ENCODE measurements at places on chromosomes 7 and 10.

- DNase-seq = no peak
Observed at GRCh38 chr7:129376778-129377700, 57.2 kb upstream of the STRIP2 start.

- DNase-seq = no peak
Observed at GRCh38 chr10:15719899-15720634, at the start of gene ITGA8. ITGA8 (minus strand) TSS chr10:15719922; CDS start chr10:15719771, 151 bp downstream.

- no peak for DNase-seq
Observed at GRCh38 chr10:69847458-69847857, 45.8 kb downstream of the COL13A1 start.

- DNase-seq = no peak
Observed at GRCh38 chr7:17917842-17918241, 22.5 kb downstream of the SNX13 start.

GRCh38 chr10:98403812-98404504 lies 11.0 kb downstream of the PYROXD2 start:
- no peak for DNase-seq

- no peak for DNase-seq
Observed at GRCh38 chr7:116802746-116803152, 59.6 kb upstream of the CAPZA2 start.

DNA sequence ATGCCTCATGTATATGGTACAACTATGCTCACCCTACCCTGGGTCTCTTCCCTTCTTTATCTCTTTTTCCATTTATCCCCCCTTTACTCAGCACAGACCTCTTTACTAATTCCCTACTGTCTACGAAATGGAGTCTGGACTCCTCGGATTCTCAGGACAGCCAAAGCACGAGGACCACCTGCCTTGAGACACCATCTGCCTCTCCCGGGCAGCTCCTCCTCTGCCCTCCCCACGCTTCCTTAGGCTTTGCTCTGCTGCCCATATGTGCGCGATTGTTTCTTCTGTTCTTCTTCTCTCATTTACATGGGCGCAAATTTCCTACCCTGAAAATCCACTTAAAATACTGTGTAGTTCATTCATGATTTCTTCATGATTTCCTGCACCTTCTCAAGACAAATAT lies 62.7 kb upstream of the STK17A start:
- DNase-seq = no peak

- DNase-seq = no peak
Observed at GRCh38 chr7:107692501-107692900, 31.9 kb downstream of the SLC26A4 start.

GRCh38 chr10:52768001-52768532 lies 4.5 kb downstream of the MBL2 start:
- no peak for DNase-seq

GRCh38 chr10:87862679-87863052 lies 667 bp downstream of the KLLN start:
- peak; percentile 26 for DNase-seq

DNA sequence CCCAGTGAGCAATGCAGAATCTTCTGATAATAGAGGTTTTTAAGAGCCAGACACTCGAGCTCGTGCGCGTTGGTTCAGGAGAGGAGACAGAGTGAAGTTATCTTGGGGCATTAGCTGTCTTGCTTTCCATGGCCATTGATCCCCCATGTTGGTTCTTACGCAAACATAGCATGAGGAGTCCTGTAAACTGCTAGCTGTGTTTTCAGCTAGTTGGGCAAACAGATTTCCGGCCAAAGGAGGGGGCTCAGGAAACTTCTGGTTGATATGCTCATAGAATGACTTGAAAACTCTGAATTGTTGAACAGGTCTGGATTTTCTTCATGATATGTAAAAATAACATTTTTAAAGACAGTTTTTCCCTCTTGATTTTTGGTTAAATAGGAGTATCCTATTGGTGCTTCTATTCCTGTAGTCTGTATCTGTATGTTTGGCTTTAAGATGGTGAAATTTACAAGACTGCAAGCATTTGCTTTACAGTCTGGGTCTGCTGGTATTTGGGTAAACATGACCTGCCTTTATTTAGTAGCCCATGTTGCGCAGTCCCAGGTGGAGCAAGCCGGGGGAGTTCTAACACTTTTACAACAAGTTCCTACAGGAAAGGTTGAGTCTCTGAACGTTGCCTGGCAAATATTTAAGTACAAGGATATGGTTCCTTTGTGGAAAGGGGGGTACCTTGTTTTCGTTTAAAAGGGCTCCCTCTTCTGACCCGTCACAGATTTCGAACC lies 218.4 kb upstream of the KCND2 start:
- DNase-seq = no peak

- no peak for DNase-seq
Observed at GRCh38 chr7:149883452-149883861, 9.7 kb downstream of the ATP6V0E2 start.

DNA sequence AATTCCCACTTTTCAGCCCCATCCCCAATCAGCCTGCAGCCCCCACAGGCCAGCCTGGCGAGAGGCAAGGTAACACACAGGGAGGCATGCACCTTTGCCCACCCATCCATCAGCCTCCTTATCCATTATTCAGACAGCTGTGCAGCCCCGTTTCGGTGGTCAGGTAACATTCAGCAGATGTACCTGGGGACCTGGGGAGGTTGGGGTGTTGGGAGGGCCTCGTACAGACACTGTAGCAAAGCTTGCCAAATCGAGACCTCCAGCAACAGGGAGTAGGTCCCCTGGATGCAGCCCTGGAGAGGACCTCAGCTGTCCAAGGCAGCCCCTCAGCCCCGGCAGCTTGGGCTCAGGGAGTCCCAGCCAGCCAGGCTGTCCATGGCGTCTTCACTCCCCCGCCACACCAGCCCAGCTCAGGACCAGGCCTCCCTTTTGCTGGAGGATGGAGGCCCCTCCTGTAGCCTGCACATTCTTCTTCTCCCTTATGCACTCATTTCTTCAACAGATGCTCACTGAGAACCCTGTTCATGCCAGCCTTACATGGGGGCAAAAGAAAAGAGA lies 8.5 kb upstream of the DRGX start:
- no peak for DNase-seq

- no peak for DNase-seq
Observed at GRCh38 chr10:77077316-77077945, 560.2 kb downstream of the KCNMA1 start.

Measured in stimulated activated CD4-positive, alpha-beta T cell treated with anti-CD3 and anti-CD28 coated beads, Interleukin-1b, Interleukin-23, amount 100 ng/mL, for 1 hour (primary cell).